ENCODE measurements at places on chromosomes 7 and 10.
A peak's percentile ranks its signal among the peaks of the same experiment; 100 is the strongest.

DNA sequence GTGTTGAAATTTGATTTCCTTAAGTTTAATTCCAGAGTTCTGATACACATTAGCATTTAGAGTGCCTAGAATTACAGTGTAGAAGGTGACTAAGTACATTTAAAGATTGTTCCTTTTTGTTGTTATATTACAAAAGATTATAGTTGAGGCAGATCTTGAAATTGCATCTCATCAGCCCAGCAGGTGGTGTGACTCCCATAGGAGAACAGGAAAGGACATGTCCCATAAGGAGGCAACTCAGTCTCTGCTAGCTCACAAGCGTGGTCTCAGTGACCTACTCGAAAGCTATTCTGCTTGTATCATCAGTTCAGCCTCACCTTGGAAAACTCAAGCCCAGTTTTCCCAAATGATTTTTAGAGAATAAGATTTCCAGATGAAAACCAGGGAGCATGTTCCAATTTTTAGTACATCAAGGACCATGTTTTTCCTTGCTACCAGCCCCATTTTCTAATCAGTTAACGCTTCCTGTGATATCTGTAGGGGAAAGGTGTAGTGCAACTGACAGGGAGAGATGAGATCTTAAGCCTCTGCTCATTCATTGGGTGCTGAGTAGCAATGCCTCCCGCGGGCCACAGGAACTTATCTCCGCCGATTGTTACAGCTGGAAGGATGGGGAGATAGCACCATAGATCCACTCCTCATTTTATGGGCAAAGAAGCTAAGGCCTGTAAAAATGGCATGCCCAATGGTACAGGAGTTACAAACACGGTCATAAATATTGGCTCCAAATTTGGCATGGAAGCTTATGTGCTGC lies 1.1 kb upstream of the GNAI1 start:
- DNase-seq, result no peak

DNA sequence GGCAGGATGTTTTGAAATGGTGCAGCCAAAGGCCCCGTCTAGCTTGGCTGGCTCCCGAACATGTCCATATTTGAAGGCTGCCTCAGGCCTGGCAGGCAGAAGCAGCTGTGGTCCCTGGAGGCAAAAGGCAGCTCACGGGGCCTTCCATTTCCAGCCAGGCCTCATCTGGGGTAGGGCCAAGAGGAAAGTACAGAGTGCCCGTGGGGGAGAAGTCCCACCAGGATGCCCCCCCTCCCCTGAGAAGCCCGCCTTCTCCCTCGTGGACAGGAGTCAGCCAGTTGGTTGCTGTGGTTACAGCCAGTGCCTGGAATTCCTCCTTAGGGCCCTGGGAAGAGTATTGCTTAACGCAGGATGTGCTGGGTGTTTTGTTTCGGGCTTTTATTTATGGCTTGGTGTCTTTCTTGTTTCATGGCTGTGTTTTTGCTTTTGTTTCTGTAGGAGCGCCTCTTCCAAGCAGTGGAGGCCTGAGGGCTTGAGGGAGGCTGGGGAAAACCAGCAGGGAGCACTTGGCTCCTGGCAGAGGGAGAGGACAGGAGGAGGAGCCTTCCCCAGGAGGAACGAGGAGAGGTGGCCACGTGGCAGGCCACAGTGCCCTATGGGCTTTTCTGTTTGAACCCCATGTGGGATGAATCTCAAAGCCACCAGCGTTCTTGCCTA lies 45.4 kb downstream of the CHST3 start:
- DNase-seq, result no peak

DNA sequence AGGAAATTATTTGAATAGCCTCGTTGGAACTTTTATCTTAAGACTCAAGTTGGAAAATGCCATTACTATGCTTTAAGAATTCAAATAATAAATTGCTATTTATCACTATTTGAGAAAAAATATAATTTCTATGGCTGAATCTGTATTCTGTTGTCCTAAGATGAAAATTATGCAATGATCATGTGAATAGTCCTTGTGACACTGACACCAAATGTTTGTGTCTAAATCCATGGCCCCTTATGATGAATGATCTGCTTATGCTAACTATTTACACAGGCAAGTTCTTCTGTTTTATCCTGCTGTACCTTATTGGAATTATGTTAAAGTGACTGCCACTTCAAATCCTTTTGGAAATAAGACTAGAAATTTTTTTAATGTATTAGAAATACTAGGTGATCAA lies 208.7 kb downstream of the DOCK4 start:
- no peak for DNase-seq

- no peak for DNase-seq
These were observed 140.1 kb upstream of the ZNF92 start for GRCh38 chr7:65233409-65234034.

GRCh38 chr7:132750530-132751217 lies 174.4 kb upstream of the PLXNA4 start:
- DNase-seq, result no peak

DNA sequence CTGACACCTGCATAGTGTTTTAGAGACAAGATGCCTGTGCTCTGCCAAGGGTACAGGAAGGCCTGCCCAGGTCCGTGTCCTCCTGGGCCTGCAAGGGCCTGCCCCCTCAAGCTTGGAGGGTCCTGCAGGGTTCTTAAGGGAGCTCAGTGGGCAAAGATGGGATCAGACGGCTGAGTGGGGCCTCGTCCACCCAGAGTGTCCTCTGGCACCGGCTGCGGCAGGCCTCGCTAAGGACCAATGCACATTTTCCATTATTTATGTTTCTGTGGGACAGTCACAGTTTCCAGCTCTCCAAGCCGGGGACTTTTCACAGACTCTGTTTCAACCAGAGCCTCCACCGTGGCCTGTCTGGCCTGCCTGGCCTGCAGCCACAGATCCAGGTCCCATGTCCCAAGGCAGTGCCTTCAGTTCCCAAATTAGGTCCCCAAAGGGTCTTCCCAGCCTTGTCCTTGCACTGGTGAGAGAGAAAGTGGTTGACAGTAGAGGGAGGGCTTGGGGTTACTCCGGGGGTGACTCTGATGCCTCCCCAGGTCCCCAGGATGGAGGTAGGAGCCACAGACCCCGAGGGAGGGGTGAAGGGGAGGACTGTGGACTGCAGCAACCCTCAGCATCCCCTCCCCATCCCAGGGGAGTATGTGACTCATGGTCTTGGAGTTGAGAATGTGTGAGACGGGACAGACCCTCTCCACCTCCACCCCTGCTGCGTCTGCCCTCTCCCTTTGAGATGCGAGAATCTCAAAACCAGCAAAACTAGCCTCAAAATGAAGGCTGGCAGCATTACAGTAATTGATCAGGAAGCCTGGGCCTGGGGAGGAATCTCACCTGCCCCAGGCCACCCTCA lies 14.8 kb downstream of the MYL10 start:
- no peak for DNase-seq

GRCh38 chr10:79374312-79375191 lies 27.3 kb downstream of the PPIF start:
- peak; percentile 58 for DNase-seq
